PC-3 (cell line): ENCODE measurements at places on chromosomes 5 and 9.

DNA sequence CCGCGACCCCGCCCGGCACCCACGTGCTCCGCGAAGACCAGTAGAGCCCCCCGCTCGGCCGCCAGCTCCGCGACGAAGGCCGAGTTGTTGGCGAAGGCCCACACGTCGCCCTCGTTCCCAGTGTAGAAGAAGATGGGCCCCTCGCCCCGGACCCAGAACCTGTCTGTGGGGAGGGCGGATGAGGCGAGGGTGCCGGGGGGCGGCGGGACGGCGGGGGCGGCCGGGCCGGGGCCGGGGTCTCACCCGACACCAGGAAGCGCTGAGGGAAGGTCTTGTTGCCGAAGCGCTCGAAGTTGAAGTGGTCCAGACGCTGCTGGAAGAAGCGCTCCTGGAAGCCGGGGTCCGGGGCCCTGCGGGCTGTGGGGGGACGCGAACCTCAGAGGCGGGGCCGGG, 317 bp downstream of the DPP7 start:
- DNase-seq, result no peak
- H3K36me3 ChIP-seq, result no peaks in the 10 kb centered on the region
- H3K27ac ChIP-seq, result no peak overlapping the region

- H3K27me3 ChIP-seq, result no peaks in the 10 kb centered on the region
- peaks cover 18% of the 10 kb centered on the region for H3K4me1 ChIP-seq
- peak overlapping the region; percentile 90 for H3K4me3 ChIP-seq
Observed at GRCh38 chr9:129176701-129177442, 1.2 kb downstream of the IER5L start.

DNA sequence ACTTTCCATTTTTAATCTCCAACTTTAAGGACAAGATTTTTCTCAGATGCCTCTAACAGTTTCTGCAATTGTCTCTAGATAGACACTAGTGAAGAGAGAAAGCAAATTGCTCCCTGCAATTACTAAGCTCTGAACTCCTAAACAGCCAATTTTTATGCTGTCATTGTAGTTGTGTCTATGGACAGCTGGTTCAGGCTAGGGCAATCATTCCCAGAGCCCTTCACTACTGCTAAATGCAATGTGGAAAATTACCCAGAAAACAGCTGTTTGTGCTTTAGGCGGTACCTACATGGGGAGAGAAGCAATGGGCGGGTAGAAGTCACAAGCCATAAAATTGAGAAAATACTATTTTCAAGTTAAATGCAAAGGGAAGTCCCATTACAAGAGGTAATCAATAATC, 211.6 kb downstream of the SPOCK1 start:
- H3K4me3 ChIP-seq, result no peak overlapping the region
- no peaks in the 10 kb centered on the region for H3K36me3 ChIP-seq
- no peak for DNase-seq
- H3K27ac ChIP-seq, result no peak overlapping the region
- peaks cover 15% of the 10 kb centered on the region for H3K4me1 ChIP-seq

- H3K27me3 ChIP-seq, result no peaks in the 10 kb centered on the region
- no peak for DNase-seq
- no peak overlapping the region for H3K4me3 ChIP-seq
- no peak overlapping the region for H3K27ac ChIP-seq
- no peaks in the 10 kb centered on the region for H3K4me1 ChIP-seq
Observed at GRCh38 chr5:67773411-67774266, 441.9 kb upstream of the PIK3R1 start.

DNA sequence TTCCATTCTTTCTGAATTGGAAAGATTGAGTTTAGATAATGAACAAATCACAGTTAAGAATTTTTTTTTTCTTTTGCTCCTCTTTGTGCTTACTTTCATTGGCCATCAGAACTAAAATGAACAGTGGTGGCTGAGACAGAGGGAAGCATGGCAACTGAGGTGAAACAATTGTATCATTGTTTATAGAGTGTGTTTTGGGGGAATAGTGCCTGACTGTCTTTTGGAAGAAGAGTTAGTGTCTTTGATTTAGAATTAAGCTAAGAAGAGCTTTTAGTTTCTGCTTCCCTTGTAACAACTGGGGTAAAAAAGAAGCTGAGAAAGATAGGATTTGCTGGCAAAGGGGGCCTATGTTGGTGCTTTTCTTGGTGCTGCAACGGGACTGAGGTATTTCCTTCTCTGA, 24.0 kb downstream of the HSD17B4 start:
- H3K4me1 ChIP-seq, result no peaks in the 10 kb centered on the region
- H3K4me3 ChIP-seq, result no peak overlapping the region
- H3K27ac ChIP-seq, result no peak overlapping the region
- DNase-seq, result no peak

DNA sequence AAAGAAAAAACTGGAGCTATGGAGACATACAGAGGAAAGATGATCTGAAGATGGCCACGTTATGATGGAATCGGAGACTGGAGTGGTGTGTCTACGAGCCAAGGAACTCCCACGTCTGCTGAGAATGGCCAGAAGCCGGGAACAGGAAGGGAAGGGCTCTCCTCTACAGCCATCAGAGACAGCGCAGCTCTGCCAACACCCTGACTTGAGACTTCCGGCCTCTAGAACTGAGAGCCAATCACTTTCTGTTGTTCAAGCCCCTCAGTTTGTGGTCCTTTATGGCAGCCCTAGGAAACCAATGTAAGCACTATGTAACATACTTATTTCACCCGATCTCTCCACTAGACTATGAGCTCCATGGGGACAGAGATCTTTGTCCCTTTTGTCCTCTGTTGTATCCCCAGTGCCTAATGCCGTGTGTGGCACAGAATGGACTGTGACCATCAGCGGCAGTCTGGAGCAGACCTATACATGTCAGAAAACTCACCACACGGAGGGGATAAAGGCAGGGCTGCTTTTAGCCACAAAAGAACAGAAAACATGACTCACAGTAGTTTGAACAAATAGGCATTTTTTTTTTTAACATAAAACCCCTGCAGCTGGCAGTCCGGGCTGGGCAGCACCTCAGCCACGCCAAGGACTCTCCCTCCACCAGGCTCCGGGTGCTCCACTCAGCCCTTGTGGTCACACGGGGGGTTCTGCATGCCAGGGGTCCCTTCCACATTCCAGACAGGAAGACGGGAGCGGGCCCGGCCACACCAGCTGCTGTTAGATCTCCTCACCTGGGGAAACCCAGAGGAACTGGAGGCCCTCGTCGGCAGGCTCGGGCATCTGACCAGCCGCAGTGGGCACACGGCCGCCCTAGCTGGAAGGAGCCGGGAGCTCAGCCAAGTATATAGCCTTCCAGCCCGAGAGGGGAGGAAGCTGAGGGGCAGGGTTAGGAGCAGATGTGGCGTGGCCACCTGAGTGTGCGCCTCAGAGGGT, 16.1 kb upstream of the MXD3 start:
- DNase-seq, result peak; percentile 71
- peaks cover 20% of the 10 kb centered on the region for H3K4me1 ChIP-seq
- H3K4me3 ChIP-seq, result no peak overlapping the region
- H3K36me3 ChIP-seq, result no peaks in the 10 kb centered on the region
- no peaks in the 10 kb centered on the region for H3K27me3 ChIP-seq

DNA sequence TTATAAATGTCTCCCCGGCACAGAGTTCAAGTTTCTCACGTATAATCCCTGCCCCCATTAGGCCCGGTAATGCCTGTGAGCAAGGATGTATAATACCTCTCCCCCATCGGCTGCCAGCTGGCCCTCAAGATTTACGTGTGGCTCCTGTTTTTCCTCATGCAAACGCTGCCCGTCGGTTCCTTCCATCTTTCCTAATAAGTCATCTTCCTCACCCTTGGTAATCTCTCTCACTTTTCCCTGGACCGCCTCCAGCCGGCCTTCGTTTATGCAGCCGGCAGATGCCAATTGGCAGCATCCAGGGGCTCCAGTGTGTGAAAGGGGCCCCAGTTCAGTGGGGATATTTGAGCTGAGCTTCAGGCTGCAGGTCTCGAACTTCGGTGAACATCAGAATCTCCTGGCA, 86.5 kb upstream of the NEURL1B start:
- peaks cover 28% of the 10 kb centered on the region for H3K27me3 ChIP-seq
- H3K4me3 ChIP-seq, result no peak overlapping the region
- H3K4me1 ChIP-seq, result peaks cover 3% of the 10 kb centered on the region; the same call in 1 of the 2 replicates
- H3K27ac ChIP-seq, result no peak overlapping the region
- no peak for DNase-seq

DNA sequence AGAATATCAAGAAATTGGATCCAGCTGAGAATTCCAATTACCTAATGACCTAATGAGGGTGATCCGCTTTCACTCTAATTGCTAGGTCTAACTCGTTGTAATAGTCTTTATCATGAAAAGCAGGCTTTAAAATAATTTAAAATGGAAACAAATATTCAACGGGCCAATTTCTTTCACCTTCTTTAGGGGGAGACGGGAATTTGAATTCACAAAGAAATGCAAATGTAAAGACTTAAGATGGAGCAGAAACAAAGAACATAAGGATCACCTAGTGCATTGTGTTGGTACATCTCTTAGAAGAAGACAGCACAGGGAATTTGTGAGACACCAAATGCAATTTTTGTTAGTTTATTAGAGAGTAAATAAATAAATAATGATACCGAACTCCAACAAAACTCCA, 1.5 kb upstream of the KCNN2 start:
- H3K27me3 ChIP-seq, result peaks cover 66% of the 10 kb centered on the region
- H3K27ac ChIP-seq, result no peak overlapping the region
- H3K36me3 ChIP-seq, result no peaks in the 10 kb centered on the region
- no peak overlapping the region for H3K4me3 ChIP-seq

GRCh38 chr5:130720355-130720754, 444.7 kb downstream of the HINT1 start:
- H3K36me3 ChIP-seq, result no peaks in the 10 kb centered on the region
- 0 out of 2 replicates have a peak, but pooled peaks cover 9% of the 10 kb centered on the region for H3K4me1 ChIP-seq
- no peak overlapping the region for H3K4me3 ChIP-seq
- peak overlapping the region; percentile 11 for H3K27ac ChIP-seq
- peak; percentile 85 for DNase-seq
